ENCODE measurements at places on chromosomes 3 and 15. TPM values are rescaled to one million over a fixed set of nuclear protein-coding genes. Genes with fewer than 3 reads are reported as not detected.

CHRNA3 gene
- not detected for polyA plus RNA-seq

NTRK3 gene
- polyA plus RNA-seq = 0.44 TPM

TMEM62 gene
- polyA plus RNA-seq = 18.2 TPM

KLF15 gene
- 31.3 TPM for polyA plus RNA-seq

ALS2CL gene
- 58.5 TPM for polyA plus RNA-seq

SERPINI2 gene
- 2.4 TPM for polyA plus RNA-seq

GPR176 gene
- polyA plus RNA-seq = 7.3 TPM

HYAL1 gene
- 27.8 TPM for polyA plus RNA-seq

DUOXA1 gene
- 129 TPM for polyA plus RNA-seq

CLDN11 gene
- polyA plus RNA-seq = 2.1 TPM

DUOX2 gene
- polyA plus RNA-seq = 1.0 TPM

PLSCR5 gene
- polyA plus RNA-seq = not detected

LRRN1 gene
- polyA plus RNA-seq = 0.45 TPM

TRIM71 gene
- 0.45 TPM for polyA plus RNA-seq

SAMD7 gene
- not detected for polyA plus RNA-seq

B3GALNT1 gene
- 4.6 TPM for polyA plus RNA-seq
